ENCODE measurements at places on chromosomes 2 and 18.

DNA sequence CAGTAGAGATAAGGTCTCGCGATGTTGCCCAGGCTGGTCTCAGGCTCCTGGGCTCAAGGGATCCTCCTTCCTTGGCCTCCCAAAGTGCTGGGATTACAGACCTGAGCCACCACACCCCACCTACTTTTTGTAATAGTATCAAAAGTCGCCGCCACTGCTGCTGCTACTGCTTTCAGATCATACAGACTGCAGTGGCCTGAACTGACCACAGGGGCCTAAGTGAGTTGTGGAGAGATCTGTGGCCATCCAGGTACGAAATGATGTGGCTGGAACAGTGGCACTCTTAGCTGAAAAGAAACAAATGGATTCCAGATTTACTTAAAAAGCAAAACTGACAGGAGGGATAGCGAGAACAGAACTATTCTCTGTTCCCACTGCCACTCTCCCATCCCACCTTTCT, 32.9 kb upstream of the POMC start:
- no peak for DNase-seq

DNA sequence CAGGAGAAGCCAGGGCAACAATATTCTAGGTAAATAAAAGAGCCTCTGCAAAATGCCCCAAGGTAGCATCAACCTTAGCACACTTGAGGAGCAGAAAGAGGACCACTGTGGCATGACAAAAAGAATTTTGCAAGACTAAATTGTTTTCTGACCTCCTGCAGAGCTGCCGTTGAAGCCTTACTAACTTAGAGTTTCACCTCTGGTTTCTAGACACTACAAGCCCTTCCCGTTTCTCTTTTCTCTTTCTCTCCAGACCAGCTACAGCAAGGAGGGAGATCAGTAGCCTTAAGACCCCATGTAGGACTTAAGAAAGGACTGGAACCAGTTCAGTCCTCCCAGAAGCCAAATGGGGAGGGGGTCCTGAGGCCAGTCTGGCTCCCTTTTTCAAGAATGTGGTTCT, 73.3 kb upstream of the SP3 start:
- no peak for DNase-seq

- no peak for DNase-seq
These were observed 111.5 kb downstream of the CYRIA start for GRCh38 chr2:16554060-16554583.

- no peak for DNase-seq
These were observed 558 bp upstream of the CYP26B1 start for GRCh38 chr2:72148003-72148836.

DNA sequence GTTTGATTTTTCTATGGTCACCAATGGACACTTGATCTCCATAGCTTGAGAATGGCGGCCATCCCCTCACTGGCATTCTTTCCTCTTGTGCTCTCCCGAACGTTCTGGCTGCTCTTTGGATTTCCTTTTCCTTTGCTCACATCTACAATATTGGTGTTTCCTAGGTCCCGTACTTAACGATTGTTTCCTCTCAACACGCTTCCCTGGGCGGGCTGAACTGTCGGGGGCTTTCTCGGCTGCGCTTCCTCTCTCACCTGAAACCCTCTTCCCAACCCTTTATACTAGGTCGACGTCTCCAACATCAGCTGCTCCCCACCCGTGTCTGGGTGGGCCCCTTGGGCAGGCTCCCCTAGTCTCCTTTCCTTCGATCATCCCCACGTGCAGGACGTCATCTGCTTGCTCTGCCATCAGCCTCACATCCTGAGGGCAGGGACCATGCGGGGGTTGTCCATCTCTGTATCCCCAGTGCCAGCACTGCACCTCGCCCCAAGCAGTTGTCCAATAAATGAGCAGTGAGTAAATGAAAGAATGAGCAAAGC, 634 bp upstream of the DIS3L2 start:
- DNase-seq: no peak

GRCh38 chr2:131413148-131413747, 49.3 kb upstream of the RAB6D start:
- DNase-seq: no peak

- DNase-seq: no peak
These were observed 71.8 kb upstream of the STAM2 start for GRCh38 chr2:152247337-152247695.

- no peak for DNase-seq
These were observed 504.2 kb downstream of the ZEB2 start for GRCh38 chr2:144015655-144016245.

DNA sequence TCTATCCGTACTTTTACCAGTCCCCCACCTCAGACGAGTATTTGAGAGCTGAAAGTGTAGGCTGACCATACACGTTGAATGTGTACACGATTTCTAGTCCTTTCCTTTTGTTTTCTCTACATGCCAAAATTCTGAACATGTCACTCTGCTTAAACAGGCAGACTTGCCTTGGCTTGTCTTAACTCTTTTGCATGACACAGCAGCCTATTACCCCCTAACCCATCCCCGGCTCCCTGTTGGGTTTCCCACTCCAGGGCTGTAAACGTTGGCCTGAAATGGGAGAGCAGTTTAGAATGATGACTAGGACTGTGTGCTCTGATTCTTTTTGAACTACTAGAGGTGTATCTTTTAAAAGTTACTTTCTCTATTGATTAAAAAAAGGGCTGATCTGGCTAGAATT, 19.1 kb downstream of the MTCL1 start:
- DNase-seq: no peak

- no peak for DNase-seq
These were observed 39.0 kb downstream of the B4GALT6 start for GRCh38 chr18:31645411-31645810.

- DNase-seq: no peak
These were observed 11.4 kb downstream of the KLHL41 start for GRCh38 chr2:169520896-169521295.

Measured in T follicular helper cell (primary cell).